PC-3 (cell line): ENCODE measurements at places on chromosomes 3 and 15.
A peak's percentile ranks its signal among the peaks of the same experiment; 100 is the strongest.

DNA sequence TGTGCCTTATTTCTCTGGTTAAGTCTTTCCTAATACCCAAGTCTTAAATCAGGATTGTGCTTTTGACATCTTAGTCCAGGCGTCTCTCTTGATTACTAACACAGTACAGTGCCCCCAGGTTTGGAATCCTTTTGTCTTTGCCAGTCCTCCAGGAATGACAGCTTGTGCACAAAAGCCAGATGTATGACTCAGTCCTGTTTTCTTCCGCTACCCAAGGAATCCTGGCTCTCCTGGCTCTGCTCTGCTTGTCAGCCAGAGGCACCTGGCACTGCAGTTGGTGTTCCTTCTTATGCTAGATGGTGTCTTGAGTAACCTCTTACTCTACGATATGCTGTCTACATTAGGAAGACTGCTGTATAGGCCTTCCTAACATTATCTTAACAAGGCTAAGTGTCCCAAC, 728.2 kb upstream of the NECTIN3 start:
- no peak overlapping the region for H3K27ac ChIP-seq
- H3K27me3 ChIP-seq: no peaks in the 10 kb centered on the region
- DNase-seq: peak; percentile 67
- H3K4me3 ChIP-seq: no peak overlapping the region

DNA sequence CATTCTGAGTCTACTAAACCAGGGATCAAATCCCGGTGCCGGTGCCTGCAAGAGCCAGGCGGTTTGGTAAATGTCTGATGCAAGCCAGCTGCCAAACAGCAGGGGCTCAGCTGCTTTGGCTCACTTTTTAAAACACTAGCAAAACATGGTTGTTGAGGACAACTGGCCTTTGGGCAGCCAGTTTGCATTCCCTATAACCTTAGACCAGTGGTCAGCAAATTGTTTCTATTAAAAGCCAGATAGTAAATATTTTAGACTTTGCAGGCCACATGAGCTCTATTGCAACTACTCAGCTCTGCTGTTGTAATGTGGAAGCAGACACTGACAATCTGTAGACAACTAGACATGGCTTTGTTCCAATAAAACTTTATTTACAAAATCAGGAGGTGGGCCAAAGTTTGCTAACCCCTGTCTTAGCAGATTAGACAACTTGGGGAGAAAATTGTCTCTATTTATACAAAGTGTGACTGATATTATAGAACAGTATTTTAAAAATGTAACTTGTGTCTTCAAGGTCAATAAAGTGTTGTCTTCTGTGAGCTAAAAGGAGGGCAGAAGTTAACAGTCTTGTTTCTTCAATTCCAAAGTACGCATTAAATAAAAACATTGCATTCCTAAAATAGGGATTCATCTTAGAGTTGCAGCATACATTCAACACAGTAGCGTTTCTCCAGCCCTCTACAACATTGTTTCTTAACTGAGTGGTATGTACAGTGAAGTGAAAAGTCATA, 67.6 kb downstream of the SSUH2 start:
- H3K4me1 ChIP-seq: 0 out of 2 replicates have a peak, but pooled peaks cover 5% of the 10 kb centered on the region
- H3K4me3 ChIP-seq: no peak overlapping the region
- H3K27ac ChIP-seq: no peak overlapping the region
- H3K36me3 ChIP-seq: no peaks in the 10 kb centered on the region

- DNase-seq: no peak
- H3K4me3 ChIP-seq: no peak overlapping the region
- H3K4me1 ChIP-seq: no peaks in the 10 kb centered on the region
- H3K27me3 ChIP-seq: peaks cover 59% of the 10 kb centered on the region
- H3K27ac ChIP-seq: no peak overlapping the region
- H3K36me3 ChIP-seq: no peaks in the 10 kb centered on the region
These were observed 40.1 kb upstream of the NR2C2 start for GRCh38 chr3:14907043-14907966.

DNA sequence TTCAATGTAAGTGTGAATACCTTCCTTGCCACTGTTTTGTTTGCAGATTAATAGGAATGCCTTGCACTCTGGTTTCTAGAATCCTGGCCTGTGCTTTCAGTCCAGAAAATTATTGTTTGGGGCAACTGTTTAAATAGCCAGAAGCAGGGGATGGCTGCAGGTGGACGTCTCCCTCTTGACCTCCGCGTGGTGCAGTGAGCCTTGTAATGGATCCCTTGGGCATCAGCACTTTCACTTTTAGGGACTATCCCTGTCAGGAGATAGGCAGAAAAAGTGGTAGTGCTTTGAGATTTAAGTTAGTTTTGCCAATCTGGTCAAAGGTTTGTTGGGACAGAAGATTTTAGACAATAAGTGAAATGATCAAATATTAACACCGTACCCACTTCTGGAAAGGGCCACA, 178.6 kb upstream of the BHLHE40 start:
- peaks cover 18% of the 10 kb centered on the region; the same call in 1 of the 2 replicates for H3K36me3 ChIP-seq
- no peaks in the 10 kb centered on the region for H3K27me3 ChIP-seq
- DNase-seq: no peak
- H3K4me3 ChIP-seq: no peak overlapping the region
- H3K4me1 ChIP-seq: no peaks in the 10 kb centered on the region

GRCh38 chr3:28042707-28043106, 198.7 kb upstream of the CMC1 start:
- no peak overlapping the region for H3K4me3 ChIP-seq
- no peaks in the 10 kb centered on the region for H3K4me1 ChIP-seq
- DNase-seq: no peak
- H3K36me3 ChIP-seq: no peaks in the 10 kb centered on the region
- H3K27ac ChIP-seq: no peak overlapping the region

DNA sequence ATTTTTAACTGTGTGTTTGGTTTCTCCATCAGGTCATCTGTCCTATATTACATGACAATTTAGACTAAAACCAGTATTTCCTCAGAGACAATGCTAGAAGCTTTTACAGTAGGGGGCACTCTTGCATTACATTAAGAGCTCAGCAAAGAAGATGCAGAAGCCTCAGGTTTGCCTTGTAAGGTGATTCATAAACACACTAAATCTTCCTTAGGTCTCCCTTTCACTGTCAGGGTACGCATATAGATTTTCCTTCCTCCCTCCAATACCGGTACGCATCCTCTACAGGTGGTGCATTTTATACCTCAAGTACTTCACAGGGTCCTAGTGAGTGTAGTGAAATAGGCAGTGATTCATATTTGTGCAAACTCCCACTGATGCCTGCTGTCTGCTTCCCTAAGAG, 46.5 kb downstream of the CD86 start:
- H3K4me1 ChIP-seq: no peaks in the 10 kb centered on the region
- no peaks in the 10 kb centered on the region for H3K36me3 ChIP-seq
- peak; percentile 87 for DNase-seq

DNA sequence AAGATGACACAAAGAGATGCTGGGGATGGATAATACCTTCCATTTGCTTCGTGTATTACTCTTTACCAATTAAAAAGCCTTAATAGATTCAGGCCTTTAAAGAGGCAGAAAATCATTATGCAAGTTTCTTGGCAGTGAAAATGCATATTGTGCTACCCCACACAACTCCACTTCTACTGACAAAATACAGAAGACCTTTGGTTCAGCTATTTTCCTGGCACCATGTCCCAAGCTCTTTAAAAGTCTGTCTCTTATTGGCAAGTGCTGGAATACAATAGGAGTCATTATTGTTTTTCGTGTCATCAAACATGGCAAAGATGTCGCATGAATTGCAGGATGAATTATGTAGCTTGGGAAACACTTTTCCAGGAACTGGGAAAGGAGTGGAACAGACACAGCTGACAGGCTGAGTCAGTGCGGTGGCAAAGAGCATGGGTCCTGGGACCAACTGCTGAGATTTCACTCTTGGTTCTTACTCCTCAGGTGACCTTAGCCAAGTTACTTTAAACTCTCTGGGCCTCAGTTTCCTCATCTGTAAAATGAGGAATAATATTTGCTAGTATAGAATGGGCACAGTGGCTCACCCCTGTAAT, 5.5 kb upstream of the TSPAN3 start:
- no peak for DNase-seq
- H3K4me1 ChIP-seq: peaks cover 5% of the 10 kb centered on the region; the same call in 1 of the 2 replicates
- H3K27me3 ChIP-seq: no peaks in the 10 kb centered on the region

DNA sequence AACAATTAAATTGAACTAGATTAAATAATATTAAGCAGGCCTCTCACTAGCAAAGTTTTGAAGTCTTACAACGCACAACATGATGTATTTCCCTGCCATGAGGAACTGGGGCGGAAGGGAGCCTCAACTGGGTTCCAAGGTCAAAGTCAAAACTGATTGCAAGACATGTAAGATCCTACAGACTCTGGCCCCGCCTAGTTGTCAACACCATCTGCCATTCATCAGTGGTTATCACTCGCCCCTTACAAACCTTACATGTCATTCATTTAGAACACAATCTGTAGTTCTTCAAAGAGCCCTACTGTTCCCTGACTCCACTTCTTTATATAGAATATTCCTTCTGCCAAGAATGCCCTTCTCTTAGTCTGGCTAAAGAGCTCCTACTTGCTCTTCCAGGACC, 10.0 kb downstream of the ATP13A3 start:
- peaks cover 17% of the 10 kb centered on the region; the same call in 1 of the 2 replicates for H3K36me3 ChIP-seq
- H3K27me3 ChIP-seq: no peaks in the 10 kb centered on the region
- H3K4me3 ChIP-seq: no peak overlapping the region

DNA sequence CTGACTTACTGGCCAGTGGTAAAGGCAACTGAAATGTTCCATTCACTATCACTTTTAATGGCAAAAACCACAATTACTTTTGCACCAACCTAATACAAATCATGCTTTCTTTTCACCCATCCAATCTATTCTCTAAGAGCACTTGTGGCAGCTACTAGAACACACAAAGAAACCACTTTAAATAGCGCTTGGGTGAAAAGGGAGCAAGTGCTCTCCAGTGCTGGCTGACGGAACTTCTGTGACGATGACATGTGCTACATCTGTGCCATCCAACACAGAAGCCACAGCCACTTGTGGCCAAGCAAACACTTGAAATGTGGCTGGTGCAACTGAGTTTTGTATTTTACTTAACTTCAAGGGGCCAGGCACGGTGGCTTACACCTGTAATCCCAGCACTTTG, 18.9 kb downstream of the SH3BP5 start:
- no peak overlapping the region for H3K4me3 ChIP-seq
- no peak for DNase-seq
- no peak overlapping the region for H3K27ac ChIP-seq
- no peaks in the 10 kb centered on the region for H3K36me3 ChIP-seq
- no peaks in the 10 kb centered on the region for H3K27me3 ChIP-seq

GRCh38 chr3:42119561-42120355, 28.6 kb downstream of the TRAK1 start:
- H3K4me1 ChIP-seq: peaks cover 33% of the 10 kb centered on the region
- no peak overlapping the region for H3K4me3 ChIP-seq
- no peak for DNase-seq

DNA sequence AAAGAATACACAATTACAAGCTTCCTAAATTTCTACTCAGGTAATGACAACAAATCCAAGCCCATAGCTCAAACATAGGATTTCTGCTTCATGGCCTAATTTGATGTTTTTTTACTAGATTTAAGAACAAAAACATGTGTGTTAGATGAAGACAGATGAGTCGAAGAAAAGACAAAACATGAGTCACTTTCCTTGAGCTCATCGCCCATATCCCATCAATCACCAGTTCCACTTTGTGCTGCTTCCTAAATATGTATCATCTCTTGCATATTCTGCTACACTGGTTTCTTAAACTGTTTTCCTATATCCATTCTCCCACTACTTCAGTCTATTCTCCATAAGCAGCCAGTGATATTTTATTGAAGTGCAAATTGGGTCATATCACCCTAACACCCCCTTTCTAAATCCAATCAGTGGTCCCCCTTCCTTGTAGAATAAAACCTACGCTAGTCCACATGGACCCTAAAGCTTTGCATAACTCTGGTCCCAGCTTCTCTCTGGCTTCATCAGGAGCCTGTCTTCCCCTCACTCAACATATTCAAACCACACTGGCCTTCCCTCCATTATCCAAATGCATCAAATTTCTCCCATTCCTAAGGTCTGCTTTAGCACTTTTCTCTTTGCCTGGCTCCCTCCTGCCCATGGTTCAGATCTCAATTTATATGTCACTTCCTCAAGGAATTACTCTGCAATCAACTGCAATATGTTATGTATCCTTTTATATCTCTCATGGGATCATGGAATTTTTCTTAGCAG, 1033.9 kb downstream of the FHIT start:
- no peak overlapping the region for H3K4me3 ChIP-seq
- H3K4me1 ChIP-seq: no peaks in the 10 kb centered on the region
- H3K27me3 ChIP-seq: no peaks in the 10 kb centered on the region
- DNase-seq: no peak
- H3K36me3 ChIP-seq: no peaks in the 10 kb centered on the region

GRCh38 chr3:172987273-172987672, 153.8 kb downstream of the SPATA16 start:
- no peaks in the 10 kb centered on the region for H3K4me1 ChIP-seq
- peak; percentile 50 for DNase-seq
- no peak overlapping the region for H3K4me3 ChIP-seq
- peaks cover 15% of the 10 kb centered on the region; the same call in 1 of the 2 replicates for H3K27me3 ChIP-seq

DNA sequence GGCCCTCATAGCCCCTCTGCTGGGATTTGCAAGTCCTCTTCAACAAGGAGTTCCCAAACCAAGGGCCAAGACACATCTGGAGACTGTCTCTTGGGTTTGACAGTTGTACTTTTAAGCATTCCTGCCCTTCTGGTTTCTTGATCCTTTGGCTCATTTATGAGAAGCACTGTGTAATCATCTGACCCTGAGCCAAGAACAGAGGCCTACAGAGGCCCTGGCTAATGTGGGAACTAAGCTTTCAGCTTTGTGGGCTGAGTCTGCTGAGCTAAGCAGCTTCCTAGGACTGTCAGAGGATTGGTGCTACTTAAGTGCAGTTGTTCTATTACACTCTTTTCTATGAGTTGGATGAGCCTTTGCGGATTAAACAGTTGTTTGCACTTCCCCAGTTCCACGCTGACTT, 178.3 kb downstream of the KBTBD8 start:
- no peak overlapping the region for H3K4me3 ChIP-seq
- DNase-seq: no peak
- no peaks in the 10 kb centered on the region for H3K4me1 ChIP-seq
- no peak overlapping the region for H3K27ac ChIP-seq
- H3K36me3 ChIP-seq: no peaks in the 10 kb centered on the region

- peaks cover 44% of the 10 kb centered on the region for H3K27me3 ChIP-seq
- no peak for DNase-seq
- H3K27ac ChIP-seq: no peak overlapping the region
These were observed 170.0 kb downstream of the RAB11A start for GRCh38 chr15:66039117-66039871.

DNA sequence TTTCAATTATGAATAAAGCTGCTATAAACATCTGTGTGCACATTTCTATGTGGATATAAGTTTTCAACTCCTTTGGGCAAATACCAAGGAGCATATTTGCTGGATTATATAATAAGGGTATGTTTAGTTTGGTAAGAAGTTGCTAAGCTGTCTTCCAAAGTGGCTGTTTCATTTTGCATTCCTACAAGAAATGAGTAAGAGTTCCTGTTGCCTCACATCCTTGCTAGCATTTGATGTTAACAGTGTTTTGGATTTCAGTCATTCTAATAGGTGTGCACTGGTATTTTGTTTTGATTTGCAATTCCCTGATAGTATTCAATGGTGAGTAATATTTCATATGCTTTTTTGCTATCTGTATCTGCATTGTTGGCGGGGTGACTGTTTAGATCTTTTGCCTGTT, 120.7 kb upstream of the MDFIC2 start:
- DNase-seq: peak; percentile 1

- H3K4me1 ChIP-seq: no peaks in the 10 kb centered on the region
- no peak overlapping the region for H3K4me3 ChIP-seq
- no peaks in the 10 kb centered on the region for H3K27me3 ChIP-seq
- H3K36me3 ChIP-seq: no peaks in the 10 kb centered on the region
- DNase-seq: no peak
These were observed 321.4 kb upstream of the NDN start for GRCh38 chr15:24008476-24008875.
